Activated T-cell treated with anti-CD3 and anti-CD28 coated beads, Interleukin-2, amount 50 U/mL, for 24 hours (primary cell): ENCODE measurements at places on chromosomes 11 and 22.

- H3K4me1 ChIP-seq, result peaks cover 49% of the 10 kb centered on the region
- H3K27me3 ChIP-seq, result no peaks in the 10 kb centered on the region
- peak overlapping the region; percentile 76 for H3K4me3 ChIP-seq
- peak overlapping the region; percentile 73 for H3K27ac ChIP-seq
- H3K36me3 ChIP-seq, result peaks cover 3% of the 10 kb centered on the region
These were observed 15.9 kb downstream of the CRELD2 start for GRCh38 chr22:49934160-49934890.

- no peak for DNase-seq
- H3K4me1 ChIP-seq, result peaks cover 85% of the 10 kb centered on the region
- peak overlapping the region; percentile 46 for H3K4me3 ChIP-seq
- H3K36me3 ChIP-seq, result peaks cover 8% of the 10 kb centered on the region
These were observed 19.1 kb downstream of the TNRC6B start for GRCh38 chr22:40196628-40197360.

GRCh38 chr11:5818245-5818886 is 9.6 kb downstream of the OR52N2 start:
- no peaks in the 10 kb centered on the region for H3K27me3 ChIP-seq
- H3K27ac ChIP-seq, result no peak overlapping the region
- peaks cover 10% of the 10 kb centered on the region for H3K4me1 ChIP-seq

DNA sequence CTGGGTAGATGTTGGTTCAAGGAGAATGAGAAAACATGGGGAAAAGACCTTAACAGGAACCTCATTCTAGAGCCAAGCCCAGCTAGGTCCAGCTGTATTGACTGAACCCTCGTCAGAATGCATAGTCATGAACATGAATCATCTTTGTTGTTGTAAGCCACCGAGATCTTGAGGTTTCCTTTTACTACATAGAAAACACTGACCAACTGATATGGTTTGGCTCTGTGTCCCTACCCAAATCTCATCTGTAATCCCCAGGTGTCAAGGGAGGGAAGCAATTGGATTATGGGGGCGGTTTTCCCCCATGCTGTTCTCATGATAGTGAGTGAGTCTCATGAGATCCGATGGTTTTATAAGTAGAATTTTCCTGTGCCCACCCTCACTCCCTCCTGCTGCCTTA is 19.4 kb upstream of the PHOX2A start:
- peaks cover 24% of the 10 kb centered on the region for H3K27me3 ChIP-seq
- no peak overlapping the region for H3K4me3 ChIP-seq
- DNase-seq, result no peak
- H3K4me1 ChIP-seq, result peaks cover 7% of the 10 kb centered on the region

DNA sequence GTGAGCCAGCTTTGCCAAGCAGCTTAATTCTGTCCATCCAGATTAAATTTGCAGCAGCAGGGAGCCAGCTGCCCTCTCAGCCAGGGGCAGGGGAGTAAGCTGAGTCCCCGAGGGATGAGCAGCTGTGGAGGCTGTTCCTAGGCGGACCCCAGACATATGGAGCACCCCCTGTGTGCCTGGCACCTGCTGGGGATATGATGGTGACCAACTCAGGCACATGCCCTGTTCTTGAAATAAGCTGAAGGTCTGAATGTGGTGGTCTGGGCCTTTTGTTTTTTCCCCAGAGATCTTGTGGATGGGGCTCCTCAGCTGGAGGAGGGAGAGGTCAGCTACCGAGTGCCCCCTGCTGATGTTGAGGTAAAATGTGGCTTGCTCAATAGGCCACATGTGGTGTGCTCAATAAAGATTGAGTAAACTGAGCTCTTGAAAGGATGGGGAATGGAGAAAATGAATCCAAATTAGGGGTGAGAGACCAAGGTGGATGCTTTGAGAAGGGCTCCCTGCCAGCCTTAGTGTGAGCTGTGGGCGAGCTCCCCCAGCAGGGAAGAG is 103.3 kb upstream of the NNMT start:
- peaks cover 32% of the 10 kb centered on the region for H3K4me1 ChIP-seq
- H3K36me3 ChIP-seq, result no peaks in the 10 kb centered on the region
- H3K27me3 ChIP-seq, result no peaks in the 10 kb centered on the region
- no peak for DNase-seq
- no peak overlapping the region for H3K4me3 ChIP-seq

DNA sequence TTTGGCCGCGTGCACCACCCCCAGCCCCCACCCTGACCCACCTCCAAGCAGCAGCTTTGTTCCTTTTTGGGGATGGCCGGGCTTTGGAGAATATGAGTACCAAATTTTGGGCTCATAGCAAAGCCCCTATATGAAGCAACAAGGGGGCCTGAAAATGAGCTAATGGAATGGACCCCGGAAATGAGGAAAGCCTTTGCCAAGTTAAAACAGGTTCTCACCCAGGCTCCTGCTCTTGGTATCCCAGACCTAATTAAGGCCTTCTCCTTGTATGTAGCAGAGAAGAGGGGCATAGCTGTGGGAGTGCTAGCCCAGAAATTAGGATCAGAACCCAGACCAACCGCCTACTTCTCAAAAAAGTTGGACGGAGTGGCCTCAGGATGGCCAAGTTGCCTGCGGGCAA is 87.0 kb downstream of the PIWIL4 start:
- H3K4me3 ChIP-seq, result no peak overlapping the region
- no peak overlapping the region for H3K27ac ChIP-seq
- peaks cover 19% of the 10 kb centered on the region for H3K27me3 ChIP-seq
- DNase-seq, result no peak
- no peaks in the 10 kb centered on the region for H3K4me1 ChIP-seq

DNA sequence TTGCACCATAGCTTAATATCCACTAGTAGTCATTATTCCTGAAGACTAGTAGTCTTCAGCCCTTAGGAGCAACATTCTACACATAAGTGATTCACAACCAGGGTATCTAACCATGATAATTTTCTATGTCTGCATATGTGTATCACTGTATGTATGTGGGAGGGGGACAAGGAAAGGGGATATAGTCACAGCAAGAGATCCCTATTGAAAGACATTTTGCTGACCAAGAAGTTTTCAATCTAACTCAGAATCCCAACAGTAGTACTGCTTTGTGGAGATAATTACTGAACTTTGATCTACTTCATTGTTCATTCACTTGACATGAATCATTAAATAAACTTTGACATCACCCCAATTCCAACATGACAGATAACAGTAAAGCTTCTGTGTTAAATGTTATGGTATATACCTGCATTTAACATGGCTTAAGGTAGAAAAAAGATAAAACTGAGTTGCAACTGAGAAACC is 10.3 kb downstream of the PIK3C2A start:
- no peak overlapping the region for H3K4me3 ChIP-seq
- peaks cover 36% of the 10 kb centered on the region for H3K36me3 ChIP-seq
- no peak overlapping the region for H3K27ac ChIP-seq
- DNase-seq, result no peak
